ENCODE measurements at places on chromosomes 3 and 15.
A peak's percentile ranks its signal among the peaks of the same experiment; 100 is the strongest.

- no peak for DNase-seq
These were observed 411.4 kb upstream of the TPRG1 start for GRCh38 chr3:188760408-188760807.

DNA sequence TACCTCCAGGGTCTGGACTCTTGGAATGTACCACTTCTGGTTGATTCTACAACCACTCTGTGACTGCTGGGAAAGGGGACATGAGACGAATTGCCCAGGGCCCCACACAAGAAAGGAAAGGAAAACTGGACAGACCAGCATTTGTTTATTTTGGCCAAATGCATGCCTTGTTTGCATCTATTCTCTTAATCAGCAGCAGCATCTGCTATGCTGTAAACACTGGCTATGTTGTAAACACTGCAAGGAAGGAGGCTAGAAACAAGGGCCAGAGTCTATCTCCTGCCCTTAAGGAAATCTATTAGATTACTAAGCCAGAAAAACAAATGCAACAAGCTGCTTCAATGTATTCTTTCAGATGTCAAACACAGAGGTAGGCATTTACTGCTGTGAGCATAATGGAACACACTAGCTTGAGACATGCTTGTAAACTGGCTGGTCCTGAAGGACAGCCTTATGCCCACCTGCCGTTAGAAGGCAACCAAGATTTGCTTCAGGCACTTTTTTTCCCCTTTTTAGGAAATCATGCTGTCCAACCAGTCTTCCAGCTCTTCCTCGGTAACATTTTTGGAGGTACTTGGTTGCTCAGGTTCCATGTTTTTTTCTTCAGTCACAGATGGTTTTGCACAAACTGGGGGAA lies 102.1 kb upstream of the CHRM5 start:
- no peak for DNase-seq

GRCh38 chr3:149299938-149300801 lies 33.3 kb downstream of the TM4SF18 start:
- DNase-seq, result no peak

GRCh38 chr15:84819291-84819768 lies 2.2 kb downstream of the ALPK3 start:
- DNase-seq, result no peak

DNA sequence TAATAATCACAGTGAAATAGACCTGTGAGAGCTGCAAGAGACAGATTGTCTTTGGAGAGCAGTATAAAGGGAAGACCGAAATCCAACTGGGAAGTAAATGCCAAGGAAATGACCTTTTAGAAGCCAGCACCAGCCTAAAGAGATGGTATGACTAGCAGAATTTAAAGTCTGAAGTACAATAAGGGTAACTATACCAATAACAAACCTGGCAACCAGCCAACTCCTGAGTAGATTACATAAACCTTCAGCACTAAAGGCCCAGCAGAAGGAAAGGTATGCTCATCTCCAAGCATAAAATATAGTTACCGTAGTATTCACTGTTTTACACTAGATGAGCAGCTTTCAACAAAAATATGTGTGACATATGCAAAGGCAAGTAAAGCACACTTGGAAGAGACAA lies 155.1 kb upstream of the SATB1 start:
- DNase-seq, result peak; percentile 21

GRCh38 chr3:51792206-51792605 lies 13.2 kb upstream of the IQCF6 start:
- no peak for DNase-seq

DNA sequence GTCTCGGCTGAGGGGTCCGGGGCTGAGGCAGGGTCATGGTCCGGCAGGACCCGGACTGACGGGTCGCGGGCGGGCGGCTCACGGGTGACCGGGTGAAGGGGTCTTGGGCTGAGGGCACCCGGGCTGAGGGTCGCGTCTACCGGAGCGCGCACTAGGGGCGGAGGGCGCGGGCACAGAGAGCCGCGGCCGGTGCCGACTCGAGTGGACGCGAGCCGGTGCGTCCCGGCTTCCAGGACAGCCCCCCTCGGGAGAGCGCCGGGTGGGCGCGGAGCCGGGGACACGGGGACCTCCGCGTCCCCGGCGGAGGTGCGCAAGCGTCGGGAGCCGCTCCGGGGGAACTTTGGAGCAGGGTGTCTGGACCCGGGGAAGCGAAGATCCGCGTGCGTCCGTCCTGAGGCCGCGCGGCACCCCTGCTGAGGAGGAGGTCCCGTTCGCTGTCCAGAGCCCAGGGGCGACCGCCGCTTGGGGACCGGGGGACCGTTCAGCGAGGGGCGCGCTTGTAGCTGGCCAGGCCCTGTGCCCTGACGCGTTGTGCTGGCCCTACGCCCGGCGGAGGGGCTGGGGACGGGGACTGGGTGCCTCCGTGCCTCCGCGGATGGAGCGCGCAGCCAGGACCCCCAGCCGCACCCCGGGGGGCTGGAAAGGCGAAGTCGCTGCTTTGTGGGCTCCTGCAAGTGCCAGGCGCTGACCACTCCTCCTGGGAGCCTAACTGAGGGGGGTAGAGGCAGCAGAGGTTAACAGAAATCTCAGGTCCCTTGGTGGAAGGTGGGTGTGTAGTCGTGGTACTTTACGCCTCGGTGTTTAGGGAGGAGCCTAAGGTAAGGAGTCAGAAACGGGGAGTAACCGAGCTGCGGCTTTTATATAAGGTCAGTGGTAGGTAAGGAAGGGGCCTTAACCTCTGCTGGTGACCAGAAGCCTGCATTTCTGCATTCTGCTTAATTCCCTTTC lies at the start of gene PPARG:
PPARG (plus strand) TSS at position 889 of the 948 bp plus-strand sequence. CDS start 90,642 bp downstream, outside the sequence.
- DNase-seq, result no peak

- DNase-seq, result no peak
These were observed 18.8 kb upstream of the CELF6 start for GRCh38 chr15:72338617-72339321.

DNA sequence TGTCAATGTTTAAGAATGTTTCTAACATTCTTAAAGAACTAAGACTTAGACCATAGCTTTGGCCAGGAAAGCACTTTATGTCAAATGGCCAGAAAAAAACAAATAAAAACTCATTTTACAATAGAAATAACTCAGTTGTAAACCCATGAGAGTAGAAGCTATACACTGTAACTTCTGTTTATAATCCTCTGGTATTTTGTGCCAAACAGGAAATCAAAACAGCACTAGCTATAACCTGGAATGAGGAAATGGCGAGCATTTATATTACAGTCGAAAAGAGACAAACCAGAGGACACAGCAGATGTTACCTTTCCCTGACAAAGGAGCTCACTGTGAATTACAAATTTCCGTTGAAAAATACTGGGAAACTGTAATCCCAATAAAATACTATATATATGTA lies 10.3 kb downstream of the GK5 start:
- no peak for DNase-seq
